HCT116 (cell line): ENCODE measurements at places on chromosomes 7 and 10.

DNA sequence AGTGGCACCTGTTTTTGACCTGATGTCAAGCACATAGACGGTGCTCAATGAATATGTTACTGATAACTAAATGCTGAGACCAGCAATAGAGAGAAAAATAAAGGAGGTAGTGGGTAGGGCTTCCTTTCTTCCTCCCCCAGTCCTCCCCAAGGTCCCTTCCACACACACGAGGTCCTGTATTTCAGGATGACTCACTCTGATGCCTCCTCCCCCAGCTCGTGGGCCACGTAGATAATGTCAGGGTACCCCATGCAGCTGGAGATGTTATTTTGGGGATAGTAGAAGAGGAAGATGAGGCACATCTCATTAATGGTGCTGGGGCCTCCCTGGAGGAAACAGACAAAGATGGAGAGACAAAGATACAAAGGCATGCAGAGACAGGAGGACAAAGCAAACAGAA, 17.3 kb downstream of the PRSS58 start:
- DNase-seq: no peak

- DNase-seq: no peak
These were observed 198.1 kb downstream of the BBS9 start for GRCh38 chr7:33327427-33327826.

- DNase-seq: no peak
These were observed 63.7 kb downstream of the ST7 start for GRCh38 chr7:117017017-117017451.

- DNase-seq: no peak
These were observed 50.7 kb downstream of the TAS2R16 start for GRCh38 chr7:122944682-122945303.

- no peak for DNase-seq
These were observed 310.7 kb downstream of the PRKG1 start for GRCh38 chr10:51384971-51385370.

DNA sequence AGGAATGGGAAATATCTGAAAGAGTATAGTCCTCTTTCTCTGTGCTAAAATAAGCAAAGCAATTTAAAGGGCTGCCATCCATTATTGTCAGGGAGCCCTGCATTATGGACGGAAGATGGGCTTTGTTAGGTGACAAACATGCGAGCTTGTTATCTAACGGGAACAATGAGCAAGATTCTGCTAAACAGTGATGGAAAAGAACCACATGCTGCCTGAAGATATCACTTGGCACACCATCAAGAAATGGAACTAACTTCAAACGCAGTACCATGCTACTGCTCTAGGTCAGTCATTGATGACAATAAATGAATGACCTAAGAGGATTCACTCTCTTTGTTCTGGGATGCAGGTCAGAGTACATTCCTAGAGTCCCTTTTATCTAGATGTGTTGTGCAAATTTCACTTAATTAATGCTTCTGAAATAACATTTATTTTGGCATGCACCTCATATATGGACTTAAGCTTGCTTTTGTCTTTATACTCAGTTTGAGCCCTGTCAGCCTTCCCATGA, 175.7 kb upstream of the PTN start:
- no peak for DNase-seq

DNA sequence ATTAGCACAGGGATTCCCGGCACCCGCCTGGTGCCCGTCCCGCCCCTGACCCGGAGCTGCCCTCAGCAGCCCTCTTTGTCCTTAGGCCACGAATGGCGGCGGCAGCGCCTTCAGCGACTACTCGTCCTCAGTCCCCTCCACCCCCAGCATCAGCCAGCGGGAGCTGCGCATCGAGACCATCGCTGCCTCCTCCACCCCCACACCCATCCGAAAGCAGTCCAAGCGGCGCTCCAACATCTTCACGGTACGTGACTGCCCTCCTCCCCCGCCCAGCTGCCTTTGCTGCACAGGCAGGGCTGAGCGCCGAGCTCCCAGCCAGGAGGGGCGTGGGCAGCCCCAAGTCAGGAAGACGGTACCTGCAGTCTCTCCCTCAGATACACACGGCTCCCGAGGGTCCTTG, 33.6 kb downstream of the AGAP3 start:
- no peak for DNase-seq

- no peak for DNase-seq
These were observed 67.3 kb downstream of the MEST start for GRCh38 chr7:130559184-130559583.

DNA sequence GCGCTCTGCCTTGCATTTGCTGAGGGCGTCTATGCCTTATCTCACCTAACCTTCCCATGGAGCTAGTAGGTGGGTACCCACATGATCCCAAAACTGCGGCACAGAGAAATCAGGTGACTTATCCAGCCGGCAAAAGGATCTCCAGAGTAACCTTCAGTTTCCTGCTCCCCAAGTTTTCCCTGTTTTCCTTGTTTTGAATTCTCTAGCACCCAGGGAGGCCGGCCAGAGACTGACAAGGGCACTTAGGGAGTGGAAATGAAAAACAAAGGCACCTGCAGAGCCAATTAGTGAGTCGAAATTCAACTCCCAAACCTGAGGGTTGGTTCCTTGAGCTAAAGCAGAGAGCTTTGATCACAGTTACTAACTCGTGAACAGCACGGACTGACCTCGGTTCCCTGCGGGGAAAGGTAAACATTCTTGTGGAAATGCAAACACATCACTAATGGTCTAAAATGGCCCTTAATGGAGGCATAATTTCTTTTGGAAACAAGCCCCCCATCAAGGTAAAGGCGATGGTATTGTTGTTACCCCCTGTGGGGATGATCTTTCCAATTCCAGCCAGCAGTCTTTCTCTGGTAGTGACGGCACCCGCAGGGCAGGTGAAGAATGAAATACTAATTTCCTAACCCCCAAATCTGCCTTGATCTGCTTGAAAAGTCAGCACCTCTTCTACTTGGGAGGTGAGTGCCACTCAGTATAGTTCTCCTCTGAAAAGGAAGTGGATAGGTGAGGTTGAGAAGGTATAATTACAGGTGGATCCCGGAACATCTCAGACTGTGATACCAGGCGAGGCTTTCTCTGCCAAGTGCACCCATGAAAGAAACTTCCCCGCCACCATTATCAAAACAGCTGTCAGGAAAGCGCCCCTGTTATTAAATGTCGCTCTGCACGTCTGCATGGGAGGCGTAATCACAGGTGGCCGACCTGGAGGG, 365.6 kb upstream of the AUTS2 start:
- DNase-seq: no peak

DNA sequence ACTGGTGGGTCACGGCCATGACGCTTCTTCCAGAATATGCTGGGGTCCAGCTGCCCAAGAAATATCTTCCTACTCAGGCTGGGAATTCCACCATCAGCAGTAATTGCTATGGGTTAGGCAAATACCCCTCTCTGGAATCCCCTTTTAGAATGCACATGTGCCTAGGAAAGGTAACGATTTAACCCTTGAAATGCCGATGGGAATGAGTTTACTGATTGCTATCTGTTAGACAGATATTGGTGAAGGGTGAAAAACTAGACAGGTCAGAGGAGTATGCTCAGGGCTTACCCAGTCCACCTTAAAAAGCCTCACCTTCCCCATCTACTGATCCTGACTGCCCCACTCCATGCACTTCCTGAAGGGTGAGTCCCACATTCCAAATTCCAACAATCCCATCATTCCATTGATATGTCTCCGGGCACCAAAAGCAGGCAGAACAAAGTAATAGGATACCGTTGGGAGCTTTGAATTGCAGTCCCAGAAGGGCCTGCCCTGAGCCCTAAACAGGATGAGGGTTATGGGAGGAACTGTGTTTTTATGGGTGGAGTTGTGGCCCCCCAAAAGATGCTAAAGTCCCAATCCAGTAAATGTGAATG, 59.3 kb downstream of the DLG5 start:
- DNase-seq: no peak

- no peak for DNase-seq
These were observed 218.8 kb downstream of the EBF3 start for GRCh38 chr10:129745186-129745750.

DNA sequence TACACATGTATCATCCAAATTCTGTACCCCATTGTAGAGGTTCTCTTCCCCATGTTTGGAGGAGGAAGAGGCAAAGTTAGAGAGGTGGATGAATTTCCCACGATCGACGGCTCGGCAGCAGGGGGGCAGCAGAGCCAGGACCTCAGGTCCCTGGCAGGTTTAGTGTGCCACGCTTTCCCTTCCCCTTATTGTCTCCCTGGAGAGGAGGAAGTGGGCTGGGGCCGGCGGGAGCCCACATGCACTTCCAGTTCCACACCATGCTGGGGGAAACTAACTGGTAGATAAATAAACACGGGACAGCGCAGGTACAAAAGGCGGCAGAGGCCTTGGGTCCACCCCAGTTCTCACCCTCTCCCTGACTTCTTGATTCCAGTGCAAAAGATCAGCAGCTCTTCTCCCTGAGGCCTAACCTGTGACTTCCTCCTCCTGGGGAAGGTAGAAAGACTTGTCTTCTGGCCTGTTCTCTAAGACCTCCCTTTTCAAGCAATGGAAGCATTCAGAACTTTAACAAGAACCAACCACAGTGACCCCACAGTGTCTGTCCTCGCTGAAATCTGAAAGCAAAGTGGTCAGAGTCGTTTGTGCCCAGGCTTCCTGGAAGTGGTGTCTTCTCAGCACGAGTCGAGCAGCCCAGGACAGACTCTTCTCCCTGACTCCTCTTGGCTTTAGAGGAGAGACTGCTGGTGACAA, 30.5 kb upstream of the SRGN start:
- no peak for DNase-seq

DNA sequence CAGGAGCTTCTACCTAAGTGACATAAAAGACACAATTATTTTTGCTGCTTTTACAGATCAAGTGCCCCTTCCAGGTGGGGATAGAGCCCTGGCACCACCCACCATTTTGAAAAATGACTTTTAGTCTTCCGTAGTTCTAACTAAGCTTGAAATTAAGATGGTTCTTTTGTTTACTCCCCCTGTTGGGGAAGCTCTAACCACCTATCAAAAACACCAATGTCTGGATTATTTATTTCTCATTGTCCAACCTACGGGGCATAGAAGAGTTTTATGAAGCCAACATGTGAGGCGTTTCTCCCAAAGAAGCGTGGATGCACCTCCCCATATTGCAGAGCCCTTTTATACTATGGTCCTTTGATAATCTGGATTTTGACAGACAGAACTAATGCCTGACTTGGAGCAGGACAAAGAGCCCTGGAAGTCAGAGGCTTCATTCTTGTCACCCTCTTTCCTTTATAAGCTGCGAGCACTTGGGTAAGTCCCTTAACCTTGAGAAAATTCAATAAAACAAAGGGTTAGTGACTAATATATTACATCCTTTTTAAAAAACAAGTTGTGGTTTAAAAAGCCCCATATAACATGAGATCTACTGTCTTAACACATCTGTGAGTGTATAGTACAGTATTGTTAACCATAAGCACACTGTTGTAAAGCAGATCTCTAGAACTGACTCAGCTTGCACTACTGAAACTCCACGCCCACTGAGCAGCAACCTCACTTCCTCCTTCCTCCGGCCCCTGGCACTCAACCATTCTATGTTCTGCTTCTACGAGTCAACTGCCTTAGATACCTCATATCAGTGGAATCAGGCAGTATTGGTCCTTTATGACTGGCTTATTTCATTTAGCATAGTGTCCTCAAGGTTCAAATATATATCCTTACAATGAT, 67.5 kb downstream of the ATXN7L1 start:
- no peak for DNase-seq

DNA sequence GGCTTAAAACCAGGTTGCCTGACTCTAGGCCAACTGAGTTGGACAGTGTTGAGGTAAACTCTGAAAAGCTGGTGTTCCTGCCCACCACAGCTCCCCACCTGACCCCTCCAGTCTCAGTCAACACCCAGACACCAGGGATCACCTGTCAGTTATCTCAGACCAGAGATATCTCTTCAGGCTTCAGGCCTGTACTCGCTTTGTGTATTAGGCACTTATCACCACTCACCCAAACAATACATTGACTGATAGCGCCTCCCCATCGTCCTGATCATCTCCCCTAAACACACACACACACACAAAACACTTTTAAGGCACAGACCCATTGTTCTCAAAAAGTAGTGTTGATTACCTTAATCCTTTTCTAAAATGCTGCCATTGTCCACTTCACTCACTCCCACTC, 111.5 kb downstream of the PLCE1 start:
- DNase-seq: no peak

- no peak for DNase-seq
These were observed 3.4 kb downstream of the ADCYAP1R1 start for GRCh38 chr7:31055471-31055870.

DNA sequence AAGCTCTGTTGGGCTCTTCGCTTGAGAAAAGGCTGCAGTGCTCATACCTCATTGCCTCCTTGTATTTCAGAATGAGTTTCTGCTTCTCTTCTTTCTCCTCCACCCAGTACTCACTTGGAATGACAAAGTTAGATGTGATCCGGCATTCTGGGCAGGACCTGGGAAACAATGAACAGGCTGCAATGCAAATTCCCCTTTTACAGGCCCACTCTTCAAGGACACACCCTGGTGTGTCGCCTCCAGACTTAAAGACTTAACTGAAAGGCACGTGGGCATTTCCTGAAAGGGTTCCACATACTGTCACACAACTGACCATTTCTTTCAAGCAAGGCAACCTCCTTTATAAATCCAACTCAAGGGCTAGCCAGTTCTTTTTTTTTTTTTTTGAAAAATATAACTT, 23.6 kb downstream of the MKRN1 start:
- DNase-seq: no peak

GRCh38 chr7:50729962-50730361, 52.7 kb downstream of the GRB10 start:
- no peak for DNase-seq

GRCh38 chr7:135263321-135263970, 29.8 kb downstream of the STRA8 start:
- no peak for DNase-seq

DNA sequence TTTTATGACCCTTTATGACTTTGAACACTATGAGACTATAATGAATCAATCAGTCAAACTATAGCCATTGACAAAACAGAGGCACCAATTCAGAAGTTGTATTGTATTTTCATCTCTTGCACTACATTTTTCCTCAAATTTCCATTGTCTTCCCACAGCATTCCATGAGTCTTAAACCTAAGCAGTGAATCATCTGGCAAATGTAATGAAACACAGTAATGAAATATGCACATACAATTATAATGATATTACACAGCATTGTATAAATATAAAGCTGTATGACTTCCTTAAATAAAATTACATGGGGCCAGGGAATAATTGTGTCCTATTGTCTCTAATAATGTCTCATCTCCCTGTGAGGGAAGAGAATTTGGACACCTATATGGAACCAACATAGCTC, 45.0 kb downstream of the VWDE start:
- no peak for DNase-seq

- DNase-seq: no peak
These were observed 237.9 kb downstream of the MGMT start for GRCh38 chr10:129704786-129705525.

GRCh38 chr7:139735466-139735865, 42.3 kb downstream of the HIPK2 start:
- DNase-seq: no peak

GRCh38 chr7:123198668-123199652, 809 bp downstream of the SLC13A1 start:
- DNase-seq: no peak

- DNase-seq: no peak
These were observed 40.2 kb downstream of the PDSS1 start for GRCh38 chr10:26737730-26738129.
